ENCODE measurements at places on chromosomes 6 and 20. TPM values are rescaled to one million over a fixed set of nuclear protein-coding genes. Genes with fewer than 3 reads are reported as not detected.

DNA sequence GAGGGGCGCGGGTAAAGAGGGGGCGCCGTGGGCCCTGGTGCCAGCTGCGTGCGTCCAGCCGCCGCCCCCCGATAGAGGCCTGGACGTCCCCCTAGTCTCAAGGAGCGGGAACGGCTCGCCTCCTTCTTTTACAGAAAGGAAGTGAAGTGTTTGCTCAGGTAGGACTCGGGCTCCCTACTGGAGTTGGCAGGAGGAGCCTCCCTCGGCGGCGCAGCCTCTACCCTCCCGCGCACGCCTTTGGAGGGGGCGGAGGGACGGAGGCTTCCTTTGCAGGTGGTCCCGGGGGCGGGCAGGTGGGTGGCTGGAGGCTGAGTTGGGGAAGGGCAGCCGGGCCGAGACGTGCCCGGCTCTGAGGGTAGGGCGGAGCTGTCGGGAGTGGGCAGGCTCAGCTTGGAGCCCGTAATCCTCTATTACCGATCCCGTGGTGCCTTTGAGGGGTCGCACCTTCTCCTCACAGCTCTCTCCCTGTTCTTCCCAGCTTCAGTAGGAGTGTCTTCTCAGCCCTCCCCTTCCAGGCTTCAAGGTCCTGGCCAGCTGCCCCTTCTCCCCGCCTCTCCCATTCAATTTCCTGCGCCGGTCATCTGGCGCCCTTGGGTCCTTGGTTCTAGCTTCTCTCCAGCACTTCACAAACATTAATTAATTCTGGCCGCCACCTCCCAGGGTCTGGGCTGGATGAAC lies 728 bp downstream of the ITPR3 start:
- no peak for DNase-seq
- no peaks in the 10 kb centered on the region for H3K27me3 ChIP-seq
- peak overlapping the region; percentile 91 for H3K27ac ChIP-seq

GRCh38 chr6:112179631-112180030 lies 74.7 kb downstream of the LAMA4 start:
- DNase-seq, result no peak
- no peaks in the 10 kb centered on the region for H3K27me3 ChIP-seq
- no peaks in the 10 kb centered on the region for H3K4me1 ChIP-seq
- H3K4me3 ChIP-seq, result no peak overlapping the region
- H3K36me3 ChIP-seq, result no peaks in the 10 kb centered on the region
- no peak overlapping the region for H3K27ac ChIP-seq

DNA sequence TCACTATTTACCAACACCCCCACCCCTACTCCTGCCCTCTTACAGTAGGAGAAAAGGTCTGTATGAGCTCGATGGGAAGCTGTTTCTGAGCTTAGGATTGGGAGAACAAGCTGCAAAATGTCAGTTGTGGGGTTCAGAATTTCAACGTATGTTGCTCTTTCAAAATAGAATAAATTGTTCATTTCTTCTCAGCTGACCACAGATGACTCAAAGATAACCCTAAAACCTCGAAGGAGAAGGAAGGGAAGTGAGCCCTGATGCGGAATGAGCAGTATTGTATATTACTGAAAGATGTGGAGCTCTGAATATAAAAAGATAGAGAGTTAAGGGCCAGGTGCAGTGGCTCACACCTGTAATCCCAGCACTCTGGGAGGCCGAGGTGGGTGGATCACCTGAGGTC lies 35.9 kb upstream of the MYLIP start:
- H3K36me3 ChIP-seq, result no peaks in the 10 kb centered on the region
- DNase-seq, result no peak
- H3K27ac ChIP-seq, result no peak overlapping the region
- H3K27me3 ChIP-seq, result no peaks in the 10 kb centered on the region
- H3K4me1 ChIP-seq, result no peaks in the 10 kb centered on the region

- H3K36me3 ChIP-seq, result no peaks in the 10 kb centered on the region
- H3K27me3 ChIP-seq, result no peaks in the 10 kb centered on the region
- no peak overlapping the region for H3K27ac ChIP-seq
- no peak for DNase-seq
These were observed 160.7 kb upstream of the KCNQ5 start for GRCh38 chr6:72461144-72461543.

DNA sequence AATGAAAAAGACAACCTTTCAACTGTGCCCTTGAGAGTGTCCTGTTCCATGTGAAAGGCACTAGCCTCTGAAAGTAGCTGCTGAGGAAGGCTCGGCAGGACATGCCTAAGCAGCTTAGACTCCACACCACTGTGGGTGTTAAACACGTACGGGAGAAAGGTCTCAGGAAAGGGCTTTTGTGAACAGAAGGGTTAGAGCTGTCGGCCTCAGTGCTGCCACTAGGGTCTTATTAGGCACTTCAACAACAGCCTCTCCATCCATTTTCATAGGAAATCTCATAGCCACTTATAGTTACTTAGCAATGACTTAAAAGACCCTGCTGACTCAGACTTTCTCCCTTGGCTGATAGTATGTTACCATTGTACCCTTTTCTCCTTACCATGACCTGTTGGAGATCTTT lies 662.8 kb downstream of the TBC1D32 start:
- H3K36me3 ChIP-seq, result no peaks in the 10 kb centered on the region
- H3K27ac ChIP-seq, result no peak overlapping the region

DNA sequence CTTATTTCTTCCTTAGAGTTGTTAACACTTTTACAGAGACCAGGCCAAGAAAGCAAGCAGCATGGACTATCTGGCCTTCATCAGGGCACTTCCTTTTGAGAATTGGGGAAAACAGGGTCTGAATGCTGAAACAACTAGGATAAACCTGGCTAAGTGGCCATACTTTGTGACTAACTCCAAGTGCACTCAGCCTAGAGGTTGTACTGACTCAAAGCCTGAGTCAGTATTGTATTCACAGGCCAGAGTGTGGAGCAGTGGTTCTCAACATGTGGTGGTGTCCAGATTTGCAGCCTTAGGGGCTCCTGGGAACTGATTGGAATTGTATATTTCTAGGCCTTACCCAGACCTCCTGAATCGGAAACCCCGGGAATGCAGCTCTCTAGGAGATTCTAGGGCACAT lies 20.1 kb downstream of the SEC23B start:
- DNase-seq, result no peak
- H3K27me3 ChIP-seq, result no peaks in the 10 kb centered on the region
- no peaks in the 10 kb centered on the region for H3K4me1 ChIP-seq
- H3K4me3 ChIP-seq, result no peak overlapping the region
- H3K27ac ChIP-seq, result no peak overlapping the region

GRCh38 chr20:20814685-20815084 lies 102.2 kb upstream of the RALGAPA2 start:
- DNase-seq, result no peak
- no peak overlapping the region for H3K27ac ChIP-seq
- no peaks in the 10 kb centered on the region for H3K36me3 ChIP-seq
- H3K4me1 ChIP-seq, result no peaks in the 10 kb centered on the region

GRCh38 chr20:62691487-62691886 lies 17.1 kb upstream of the NTSR1 start:
- H3K4me3 ChIP-seq, result no peak overlapping the region
- H3K36me3 ChIP-seq, result no peaks in the 10 kb centered on the region
- H3K27me3 ChIP-seq, result peaks cover 24% of the 10 kb centered on the region
- DNase-seq, result no peak

DNA sequence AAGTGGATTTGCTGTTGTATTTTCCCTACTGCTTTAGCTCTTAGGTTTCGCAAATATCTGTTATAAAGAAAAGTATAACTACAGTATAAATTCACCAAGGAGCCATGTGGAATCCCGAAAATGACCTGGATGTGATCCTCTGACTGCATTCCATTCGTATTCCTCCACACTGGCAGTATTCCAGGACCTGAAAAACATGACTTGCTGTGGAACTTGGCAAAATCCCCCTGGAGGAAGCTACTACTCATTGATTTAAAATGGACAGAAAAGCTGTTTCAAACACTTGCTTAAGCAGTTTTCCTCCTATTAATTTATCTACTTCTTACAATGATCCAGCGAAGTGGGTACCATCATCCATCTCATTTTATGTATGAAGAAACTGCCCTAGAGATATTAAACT lies 13.3 kb upstream of the ENPP5 start:
- H3K36me3 ChIP-seq, result no peaks in the 10 kb centered on the region
- no peak overlapping the region for H3K27ac ChIP-seq
- no peak for DNase-seq
- no peaks in the 10 kb centered on the region for H3K4me1 ChIP-seq
- no peaks in the 10 kb centered on the region for H3K27me3 ChIP-seq

DNA sequence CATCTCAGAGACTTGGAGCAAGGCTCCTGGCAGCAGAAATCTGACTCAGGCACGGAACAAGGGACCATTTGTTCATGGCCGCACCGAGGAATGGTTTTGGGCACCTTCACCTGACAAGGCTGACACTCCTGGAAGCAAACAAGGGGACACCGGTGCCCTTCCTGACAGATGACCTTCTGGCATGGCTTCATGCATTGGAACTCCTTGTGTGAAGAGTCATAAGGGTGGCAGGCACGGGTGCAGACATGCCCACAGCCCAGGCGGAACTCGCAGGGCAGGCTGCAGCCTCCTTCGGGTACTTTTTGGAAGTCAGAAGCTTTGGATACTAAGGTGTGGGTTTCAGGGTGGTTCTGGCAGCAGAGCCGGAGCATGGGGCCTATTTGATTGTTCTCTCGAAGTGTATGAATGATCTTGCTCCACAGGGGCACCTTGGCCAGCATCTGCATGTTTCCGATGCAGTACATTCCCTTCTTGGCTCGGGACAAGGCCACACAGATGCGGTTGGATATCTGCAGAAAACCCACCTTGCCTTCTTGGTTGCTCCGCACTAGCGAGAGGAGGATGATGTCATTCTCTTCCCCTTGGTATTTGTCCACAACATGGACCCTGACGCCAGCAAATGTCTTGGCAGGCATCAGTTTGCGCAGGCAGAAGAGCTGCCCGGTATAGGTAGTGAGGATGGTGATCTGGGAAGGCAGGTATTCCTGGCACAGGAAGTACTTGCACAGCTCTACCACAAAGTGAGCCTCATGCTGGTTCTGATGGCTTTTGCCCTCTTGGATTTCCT lies 28.8 kb downstream of the ZNFX1 start:
- peaks cover 15% of the 10 kb centered on the region for H3K36me3 ChIP-seq
- DNase-seq, result no peak
- H3K27ac ChIP-seq, result peak overlapping the region; percentile 19
- H3K4me3 ChIP-seq, result no peak overlapping the region
- no peaks in the 10 kb centered on the region for H3K4me1 ChIP-seq

DNA sequence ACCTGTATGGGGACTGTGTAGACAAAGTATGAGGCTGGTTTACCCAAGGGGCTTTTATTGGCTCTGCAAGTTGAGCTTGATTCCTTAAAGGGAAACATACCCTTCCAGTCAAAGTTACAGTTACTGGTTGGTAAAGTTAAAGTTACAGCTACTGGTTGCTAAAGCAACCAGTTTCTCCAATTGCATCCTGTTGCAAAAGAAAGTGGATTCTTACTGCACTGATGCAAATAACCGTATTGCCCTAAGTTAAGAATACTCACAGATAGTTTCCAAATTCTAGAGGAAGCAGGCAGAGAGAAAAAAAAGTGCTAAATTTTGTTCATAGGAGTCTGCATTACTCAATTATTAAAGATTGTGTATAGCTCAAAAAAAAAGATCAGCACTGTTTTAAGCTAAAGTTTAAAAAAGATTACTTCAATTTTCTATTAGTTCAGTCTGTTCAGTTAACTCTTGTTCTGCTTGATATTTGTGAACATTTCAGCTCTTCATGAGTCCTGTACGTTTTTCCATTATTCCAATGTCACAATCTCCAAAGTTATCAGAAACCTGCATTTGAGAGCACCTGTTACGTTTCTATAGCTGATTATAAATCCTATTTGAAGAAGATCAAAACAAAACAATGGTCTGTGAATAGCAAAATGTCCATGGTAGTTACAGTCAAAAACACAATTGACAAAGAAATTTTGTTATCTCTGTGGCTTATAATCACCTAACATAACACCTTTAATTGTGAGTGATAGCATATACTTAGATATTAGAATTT lies 8.6 kb upstream of the IL22RA2 start:
- no peaks in the 10 kb centered on the region for H3K36me3 ChIP-seq
- H3K4me3 ChIP-seq, result no peak overlapping the region
- H3K27ac ChIP-seq, result no peak overlapping the region
- DNase-seq, result no peak
- H3K27me3 ChIP-seq, result no peaks in the 10 kb centered on the region
- no peaks in the 10 kb centered on the region for H3K4me1 ChIP-seq

DNA sequence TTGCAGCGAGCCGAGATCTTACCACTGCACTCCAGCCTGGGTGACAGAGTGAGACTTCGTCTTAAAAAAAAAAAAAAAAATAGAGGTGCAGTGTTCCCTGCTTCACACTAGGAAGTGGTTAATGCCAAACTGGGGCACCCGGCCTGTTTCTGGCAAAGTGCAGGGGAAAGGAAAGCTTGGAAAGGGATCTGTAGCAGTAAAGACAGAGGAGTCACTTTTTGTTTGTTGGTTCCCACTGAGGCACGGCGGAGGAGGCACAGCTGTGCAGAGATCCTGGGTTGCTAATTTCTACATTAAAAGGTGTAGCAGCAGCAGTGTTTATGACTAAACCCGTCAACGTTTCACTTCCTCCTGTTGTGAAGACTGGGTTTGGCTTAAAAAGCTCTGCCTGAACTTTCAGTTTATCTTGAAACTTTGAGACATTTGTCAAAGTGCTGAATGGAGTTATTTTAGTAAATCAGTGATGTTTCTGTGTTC lies 125.6 kb downstream of the CARMIL1 start:
- H3K4me1 ChIP-seq, result peaks cover 7% of the 10 kb centered on the region
- H3K27ac ChIP-seq, result no peak overlapping the region
- no peak for DNase-seq
- H3K27me3 ChIP-seq, result no peaks in the 10 kb centered on the region
- H3K36me3 ChIP-seq, result no peaks in the 10 kb centered on the region

GRCh38 chr20:15039088-15039752 lies 701.8 kb upstream of the FLRT3 start:
- no peaks in the 10 kb centered on the region for H3K4me1 ChIP-seq
- no peaks in the 10 kb centered on the region for H3K36me3 ChIP-seq
- no peak for DNase-seq
- H3K4me3 ChIP-seq, result no peak overlapping the region
- peak overlapping the region; percentile 35 for H3K27ac ChIP-seq

GRCh38 chr20:63441136-63442099 lies 31.0 kb downstream of the KCNQ2 start:
- no peak overlapping the region for H3K4me3 ChIP-seq
- no peak overlapping the region for H3K27ac ChIP-seq
- H3K36me3 ChIP-seq, result no peaks in the 10 kb centered on the region
- H3K4me1 ChIP-seq, result no peaks in the 10 kb centered on the region
- DNase-seq, result no peak
- peaks cover 51% of the 10 kb centered on the region for H3K27me3 ChIP-seq

- no peak for DNase-seq
- no peaks in the 10 kb centered on the region for H3K36me3 ChIP-seq
- H3K4me1 ChIP-seq, result no peaks in the 10 kb centered on the region
- H3K27ac ChIP-seq, result no peak overlapping the region
These were observed 149.8 kb upstream of the AKAP12 start for GRCh38 chr6:151089978-151090377.

GRCh38 chr6:4371207-4371921 lies 236.0 kb upstream of the ECI2 start:
- no peaks in the 10 kb centered on the region for H3K27me3 ChIP-seq
- no peak overlapping the region for H3K4me3 ChIP-seq
- no peaks in the 10 kb centered on the region for H3K4me1 ChIP-seq
- no peaks in the 10 kb centered on the region for H3K36me3 ChIP-seq

- no peaks in the 10 kb centered on the region for H3K27me3 ChIP-seq
- no peak for DNase-seq
- H3K36me3 ChIP-seq, result peaks cover 5% of the 10 kb centered on the region
These were observed 25.2 kb downstream of the GHRH start for GRCh38 chr20:37236462-37236861.

INSM1 gene
- total RNA-seq, result 0.48 TPM

FOXC1 gene
- 3.7 TPM for total RNA-seq

C6orf163 gene
- 4.7 TPM for total RNA-seq

SAMD3 gene
- 1.2 TPM for total RNA-seq

HLA-DQA1 gene
- 15.0 TPM for total RNA-seq

ARFGAP1 gene
- total RNA-seq, result 24.3 TPM

ARHGAP18 gene
- 28.7 TPM for total RNA-seq

TEAD3 gene
- total RNA-seq, result 5.6 TPM

TNFRSF21 gene
- total RNA-seq, result 10.2 TPM

EYS gene
- not detected for total RNA-seq

Measured in breast epithelium (tissue), 4 donors.